ENCODE measurements at places on chromosomes 1 and 21.

DNA sequence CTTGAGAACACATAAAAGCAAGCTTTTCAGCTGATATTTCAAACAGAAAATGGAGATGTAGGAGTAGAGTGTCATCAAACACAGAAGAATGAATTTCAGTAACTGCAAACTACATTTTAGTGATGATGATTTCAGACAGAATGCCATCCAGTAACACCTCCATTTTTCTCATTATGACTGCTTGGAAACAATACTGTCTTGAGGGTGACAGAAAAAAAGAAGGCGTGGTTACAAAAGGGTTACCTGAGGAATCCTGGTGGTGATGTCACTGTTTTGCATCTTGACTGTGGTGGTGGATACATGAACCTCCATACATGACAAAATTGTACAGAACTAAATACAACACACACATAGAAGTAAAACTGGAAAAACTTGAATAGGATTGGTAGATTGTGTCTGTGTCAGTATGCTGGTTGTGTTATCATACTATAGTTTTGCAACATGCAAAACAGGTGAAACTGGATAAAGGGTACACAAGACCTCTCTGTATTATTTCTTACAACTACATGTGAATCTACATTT lies 375.9 kb downstream of the PTBP2 start:
- no peaks in the 10 kb centered on the region for H3K36me3 ChIP-seq
- DNase-seq, result no peak
- H3K4me1 ChIP-seq, result no peaks in the 10 kb centered on the region

DNA sequence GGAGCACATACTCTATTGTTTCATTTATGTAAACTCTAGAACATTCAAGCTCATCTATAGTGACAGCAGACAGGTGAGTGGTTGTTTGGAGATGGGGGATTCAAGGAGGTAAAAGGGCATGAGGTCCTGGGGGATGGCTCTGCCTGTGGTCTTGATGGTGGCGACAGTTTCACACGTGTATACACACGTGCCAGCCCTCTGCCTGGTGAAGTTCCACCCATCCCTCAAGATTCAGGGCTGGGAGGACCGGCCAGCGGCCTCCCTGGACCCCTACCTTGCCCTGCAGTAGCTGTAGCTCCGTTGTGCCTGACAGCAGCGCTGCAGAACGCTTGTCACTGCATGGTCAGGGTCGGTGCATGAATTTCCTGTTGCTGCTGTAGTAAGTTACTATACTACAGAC lies 38.9 kb upstream of the UTS2 start:
- H3K27ac ChIP-seq, result no peak overlapping the region
- no peaks in the 10 kb centered on the region for H3K36me3 ChIP-seq
- no peak for DNase-seq
- H3K4me1 ChIP-seq, result peaks cover 6% of the 10 kb centered on the region
- H3K27me3 ChIP-seq, result no peaks in the 10 kb centered on the region
- H3K4me3 ChIP-seq, result no peak overlapping the region

DNA sequence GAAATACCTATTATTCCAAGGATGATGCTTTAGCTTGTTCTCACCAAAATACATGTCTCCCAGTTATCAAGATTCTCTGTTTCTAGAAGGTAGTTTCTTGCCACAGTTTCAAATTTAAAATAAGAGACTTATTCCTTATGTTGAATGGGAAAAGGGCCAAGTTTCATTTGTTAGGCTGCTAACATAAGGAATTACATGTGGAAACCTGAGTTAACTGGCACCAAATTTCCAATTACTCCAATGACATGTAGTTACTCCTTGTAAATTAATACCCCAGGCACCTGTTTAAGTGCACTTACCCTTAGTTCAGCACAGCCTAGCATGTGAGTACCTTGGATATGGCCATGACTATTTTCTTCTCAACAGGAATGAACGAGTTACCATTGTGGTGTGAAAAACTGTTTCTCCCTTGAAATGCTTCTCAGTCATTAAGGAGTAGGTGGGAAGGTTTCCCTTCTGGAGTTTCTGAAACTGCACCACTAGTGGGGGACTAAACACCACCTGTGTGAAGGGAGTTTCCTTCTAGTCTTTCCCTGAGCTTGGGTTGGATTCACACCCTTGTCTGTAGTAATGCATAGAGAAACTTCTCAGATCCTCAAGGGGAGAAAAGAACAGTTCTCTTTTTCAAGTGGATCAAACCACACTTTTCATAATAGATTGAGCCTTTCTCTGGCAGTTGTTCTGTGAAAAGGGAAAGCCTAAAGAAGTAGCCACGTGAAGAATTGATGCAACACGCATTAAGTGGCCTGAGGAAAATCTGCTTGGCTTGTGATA lies 32.3 kb upstream of the LRRC8C start:
- no peaks in the 10 kb centered on the region for H3K27me3 ChIP-seq
- no peaks in the 10 kb centered on the region for H3K36me3 ChIP-seq

GRCh38 chr1:215992620-215993019 lies 425.5 kb downstream of the KCTD3 start:
- no peaks in the 10 kb centered on the region for H3K27me3 ChIP-seq
- no peak overlapping the region for H3K27ac ChIP-seq
- no peaks in the 10 kb centered on the region for H3K36me3 ChIP-seq
- no peak for DNase-seq

- no peak overlapping the region for H3K27ac ChIP-seq
- H3K36me3 ChIP-seq, result no peaks in the 10 kb centered on the region
- H3K27me3 ChIP-seq, result no peaks in the 10 kb centered on the region
- DNase-seq, result no peak
- H3K4me3 ChIP-seq, result no peak overlapping the region
These were observed 83.4 kb downstream of the LYST start for GRCh38 chr1:235783148-235783776.

DNA sequence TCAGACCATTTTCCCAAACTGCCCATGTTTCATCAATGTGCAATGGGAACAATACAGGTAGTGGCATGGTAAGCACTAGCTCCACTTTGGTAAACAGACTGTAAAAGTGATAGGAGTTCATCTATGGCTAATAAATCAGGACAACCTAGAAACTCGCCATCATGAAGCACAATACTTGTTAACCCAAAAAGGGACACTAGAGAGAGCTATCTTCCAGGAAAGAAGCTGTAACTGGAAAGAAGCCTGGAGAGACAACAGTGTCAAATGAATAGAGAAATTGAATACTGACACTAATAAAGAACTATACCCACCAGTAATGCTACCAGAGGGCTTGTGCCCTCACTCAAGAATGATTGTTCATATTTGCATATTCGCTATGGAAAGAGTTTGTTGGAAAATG lies 164.7 kb upstream of the RGS18 start:
- no peaks in the 10 kb centered on the region for H3K4me1 ChIP-seq
- no peak overlapping the region for H3K27ac ChIP-seq
- no peak for DNase-seq
- H3K27me3 ChIP-seq, result no peaks in the 10 kb centered on the region
- H3K36me3 ChIP-seq, result no peaks in the 10 kb centered on the region

- H3K4me3 ChIP-seq, result no peak overlapping the region
- H3K27ac ChIP-seq, result no peak overlapping the region
- peaks cover 12% of the 10 kb centered on the region for H3K4me1 ChIP-seq
- no peaks in the 10 kb centered on the region for H3K27me3 ChIP-seq
- no peaks in the 10 kb centered on the region for H3K36me3 ChIP-seq
These were observed 25.5 kb downstream of the RNU5D-1 start for GRCh38 chr1:44705470-44705869.

DNA sequence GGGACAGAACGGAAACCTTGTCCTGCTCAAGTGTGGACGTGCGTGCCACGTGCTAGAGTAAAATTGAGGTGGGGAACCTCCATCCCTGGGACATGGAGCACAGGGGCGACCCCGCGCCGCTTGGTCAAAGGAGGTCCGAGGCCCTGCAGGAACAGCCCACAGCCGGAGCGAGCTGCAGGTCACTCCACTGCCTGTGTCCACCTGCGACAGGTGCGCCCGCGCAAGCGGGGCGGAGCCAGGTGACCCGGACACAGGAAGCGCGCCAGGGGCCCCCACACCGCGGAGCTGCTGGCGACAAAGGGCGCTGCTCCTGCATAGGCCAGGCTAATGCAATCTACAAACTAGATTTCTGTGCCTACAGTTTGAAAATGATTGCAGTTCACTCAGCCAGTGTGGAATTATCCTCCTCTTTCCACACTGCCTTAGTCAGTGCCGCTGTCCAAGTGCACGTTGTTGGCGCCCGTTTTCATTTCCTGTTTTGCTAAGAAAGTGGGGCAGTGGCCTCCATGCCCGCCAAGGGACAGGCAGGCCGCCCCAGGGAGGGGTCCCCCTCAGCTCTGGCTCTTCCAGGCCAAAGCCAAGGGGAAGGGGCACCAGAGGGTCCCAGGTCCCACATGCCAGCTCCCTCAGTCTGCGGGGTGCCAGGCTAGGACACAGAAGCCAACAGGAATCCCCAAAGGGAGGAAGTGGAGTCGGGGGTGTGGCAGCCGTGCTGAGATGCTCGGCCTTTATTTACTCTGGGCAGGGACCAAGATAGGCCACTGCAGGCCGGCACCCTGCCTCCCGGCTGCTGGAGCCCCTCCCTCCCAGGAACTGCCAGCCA lies 4.3 kb upstream of the NADK start:
- peak; percentile 41 for DNase-seq
- no peaks in the 10 kb centered on the region for H3K27me3 ChIP-seq
- peaks cover 17% of the 10 kb centered on the region for H3K36me3 ChIP-seq
- peak overlapping the region; percentile 74 for H3K27ac ChIP-seq

DNA sequence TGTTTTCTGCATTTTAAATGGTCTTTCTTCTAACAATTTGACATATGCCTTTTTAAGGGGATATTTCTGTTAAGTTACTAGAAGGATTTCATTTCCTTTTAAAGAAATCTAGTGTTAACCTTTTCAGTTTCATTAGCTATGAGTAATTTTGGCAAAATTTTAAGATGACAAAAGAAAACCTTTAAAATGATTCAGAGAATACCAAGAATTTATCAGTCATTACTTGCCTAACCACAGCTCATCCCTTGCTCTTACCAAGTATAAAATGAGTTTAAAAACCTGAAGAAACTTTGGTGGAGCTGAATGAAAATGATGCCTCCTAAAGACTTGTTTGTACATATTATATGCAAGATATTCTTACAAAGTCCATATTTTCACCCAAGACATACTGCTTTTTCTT lies 101.7 kb downstream of the NEK7 start:
- no peak overlapping the region for H3K4me3 ChIP-seq
- no peaks in the 10 kb centered on the region for H3K27me3 ChIP-seq

DNA sequence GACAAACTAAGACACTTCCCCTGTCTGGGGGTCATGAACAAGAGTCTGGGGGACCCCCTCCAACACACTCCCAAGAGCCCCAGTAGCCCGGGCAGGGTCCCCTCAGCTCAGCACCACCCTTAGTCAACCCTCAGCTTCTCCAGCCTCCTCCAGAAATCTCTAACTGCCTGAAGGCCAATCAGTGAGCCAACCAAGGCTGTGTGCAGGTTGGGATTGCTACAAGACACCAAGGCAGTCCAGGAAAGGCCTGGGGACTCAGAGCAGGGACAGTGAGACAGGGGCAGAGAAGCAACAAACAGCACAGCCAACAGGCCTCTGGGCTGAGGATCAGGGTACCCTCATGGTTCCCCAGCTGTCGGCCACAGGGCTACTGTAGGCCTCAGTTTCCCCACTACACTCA lies 13.3 kb downstream of the SMIM12 start:
- no peaks in the 10 kb centered on the region for H3K27me3 ChIP-seq
- H3K4me1 ChIP-seq, result peaks cover 17% of the 10 kb centered on the region
- no peak overlapping the region for H3K4me3 ChIP-seq
- no peaks in the 10 kb centered on the region for H3K36me3 ChIP-seq
- H3K27ac ChIP-seq, result no peak overlapping the region

GRCh38 chr1:114342376-114342775 lies 168.6 kb downstream of the TRIM33 start:
- no peaks in the 10 kb centered on the region for H3K27me3 ChIP-seq
- H3K4me3 ChIP-seq, result no peak overlapping the region
- H3K36me3 ChIP-seq, result no peaks in the 10 kb centered on the region

DNA sequence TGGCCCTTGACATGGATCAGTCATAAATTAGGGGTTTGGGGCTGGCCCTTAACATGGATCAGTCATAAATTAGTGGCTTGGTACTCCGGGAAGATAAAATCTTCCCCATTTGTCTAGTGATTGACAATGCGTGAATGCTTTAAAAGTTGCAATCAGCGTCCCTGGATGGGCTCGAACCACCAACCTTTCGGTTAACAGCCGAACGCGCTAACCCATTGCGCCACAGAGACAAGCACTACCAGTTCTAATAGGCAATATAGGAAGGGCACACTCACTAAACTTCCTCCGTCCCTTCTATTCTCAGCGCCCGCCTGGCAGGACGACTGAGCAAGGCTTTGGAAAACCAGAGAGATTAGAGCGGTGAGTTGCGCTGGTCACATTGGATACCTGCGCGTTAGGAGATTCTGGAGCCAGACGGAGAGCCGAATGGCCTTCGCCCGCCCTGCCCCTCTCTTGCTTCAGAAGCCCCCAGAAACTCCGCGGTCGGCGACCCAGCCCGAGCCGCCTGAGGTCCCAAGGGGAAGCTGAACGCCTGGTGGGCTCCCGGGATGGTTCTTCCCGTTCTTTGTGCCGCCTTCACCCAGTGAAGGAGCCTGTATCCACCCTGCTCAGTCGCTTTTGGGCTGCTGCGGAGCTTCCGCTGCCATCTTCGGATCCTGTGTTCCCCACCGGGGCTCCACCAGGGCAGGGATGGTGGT lies 235.9 kb downstream of the FAM72C start:
- peak overlapping the region; percentile 54 for H3K4me3 ChIP-seq
- no peaks in the 10 kb centered on the region for H3K36me3 ChIP-seq
- no peak overlapping the region for H3K27ac ChIP-seq
- DNase-seq, result no peak
- H3K4me1 ChIP-seq, result no peaks in the 10 kb centered on the region

DNA sequence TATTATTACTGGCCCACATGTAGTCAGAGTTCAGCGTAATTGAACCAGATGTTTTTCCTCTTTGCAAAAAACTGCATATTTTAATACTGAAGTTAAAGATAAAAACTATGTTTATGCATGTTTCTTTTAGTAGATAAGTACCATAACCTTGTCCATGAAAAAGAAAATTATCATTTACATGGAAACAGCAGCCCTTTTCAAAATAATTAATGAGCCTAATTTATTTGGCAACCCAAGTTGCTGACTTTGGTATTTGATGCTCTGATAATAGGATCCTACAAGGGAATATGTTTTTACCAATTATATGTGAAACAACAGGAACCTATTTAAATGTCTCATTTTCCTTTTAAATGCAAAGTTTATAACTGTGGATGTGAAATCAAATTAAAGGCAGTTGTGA lies 281.3 kb upstream of the C1orf105 start:
- H3K27me3 ChIP-seq, result no peaks in the 10 kb centered on the region
- peak overlapping the region; percentile 84 for H3K4me3 ChIP-seq
- peaks cover 10% of the 10 kb centered on the region for H3K4me1 ChIP-seq
- no peak for DNase-seq
- peak overlapping the region; percentile 89 for H3K27ac ChIP-seq

Measured in thoracic aorta (tissue), 2 donors.